Breast epithelium (tissue), 4 donors: ENCODE measurements at places on chromosomes 3 and 15.

DNA sequence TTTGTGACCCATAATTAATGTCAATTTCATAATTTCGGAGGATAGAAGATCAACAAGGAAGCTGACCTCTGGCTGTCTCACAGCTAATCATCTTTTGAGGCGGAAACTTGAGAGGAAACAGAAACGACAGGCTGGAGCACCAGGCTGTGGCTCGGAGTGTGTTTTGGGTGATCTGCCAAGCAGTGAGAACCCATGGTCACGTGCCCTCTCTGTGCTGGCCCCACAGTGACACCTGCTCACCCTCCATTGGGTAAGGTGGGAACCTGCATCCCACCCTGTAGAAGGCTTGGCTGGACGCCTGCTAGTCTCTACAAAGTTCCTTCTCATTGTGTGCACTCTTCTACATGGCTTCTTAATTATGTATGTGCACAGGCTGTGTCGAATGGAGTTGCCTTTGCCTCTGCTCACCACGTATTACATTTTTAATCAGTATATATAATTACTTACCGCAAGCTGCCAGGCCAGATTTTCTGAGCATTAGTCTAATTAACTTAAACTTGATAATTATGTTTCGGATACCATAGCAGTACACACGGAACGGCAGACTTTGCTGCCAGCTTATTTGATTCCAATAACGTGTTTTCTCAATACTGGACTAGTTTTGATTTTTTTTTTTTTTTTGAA is 719.4 kb upstream of the CFAP20DC start:
- H3K4me3 ChIP-seq, result no peak overlapping the region
- no peak overlapping the region for H3K27ac ChIP-seq
- H3K27me3 ChIP-seq, result no peaks in the 10 kb centered on the region

DNA sequence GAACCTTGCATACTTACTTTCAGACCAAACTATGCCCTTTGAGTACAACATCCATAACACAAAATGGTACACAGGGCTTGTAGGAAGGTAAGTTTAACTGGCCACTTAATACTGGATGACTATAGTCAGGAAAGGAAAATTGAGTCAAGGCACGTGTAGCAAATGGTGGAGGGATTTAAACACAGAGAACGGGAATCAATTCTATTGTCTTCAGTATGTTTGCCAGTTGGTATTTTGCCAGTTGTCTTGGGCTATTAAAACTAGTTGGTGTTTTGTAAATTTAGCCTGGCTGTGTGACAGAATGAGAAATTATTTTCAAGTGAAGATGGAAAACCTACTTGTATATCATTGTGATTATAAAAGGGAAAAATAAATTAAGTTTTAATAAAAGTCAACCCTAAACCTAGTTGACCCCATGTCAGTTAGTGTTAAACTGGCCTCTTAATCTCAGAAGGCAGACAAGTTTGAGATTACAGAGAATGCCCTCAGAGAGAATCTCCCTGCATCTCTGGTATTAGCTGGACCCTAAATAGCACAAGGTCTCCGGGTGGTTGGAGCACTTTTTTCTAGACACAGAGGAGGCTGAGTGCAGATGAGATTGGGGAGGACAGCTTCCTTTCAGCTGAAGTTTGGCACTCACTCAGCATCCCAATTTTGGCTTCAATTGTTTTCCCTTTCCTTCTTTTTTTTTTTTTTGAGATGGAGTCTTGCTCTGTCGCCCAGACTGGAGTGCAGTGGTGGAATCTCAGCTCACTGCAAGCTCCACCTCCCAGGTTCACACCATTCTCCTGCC is 91.2 kb downstream of the MB21D2 start:
- no peaks in the 10 kb centered on the region for H3K36me3 ChIP-seq
- H3K27ac ChIP-seq, result no peak overlapping the region
- no peak for DNase-seq
- no peak overlapping the region for H3K4me3 ChIP-seq
- H3K4me1 ChIP-seq, result peaks cover 12% of the 10 kb centered on the region

GRCh38 chr3:110544730-110545129 is 526.9 kb upstream of the NECTIN3 start:
- DNase-seq, result no peak
- H3K27ac ChIP-seq, result no peak overlapping the region
- no peaks in the 10 kb centered on the region for H3K27me3 ChIP-seq
- H3K4me1 ChIP-seq, result no peaks in the 10 kb centered on the region
- H3K4me3 ChIP-seq, result no peak overlapping the region

- no peaks in the 10 kb centered on the region for H3K4me1 ChIP-seq
- DNase-seq, result no peak
- H3K36me3 ChIP-seq, result no peaks in the 10 kb centered on the region
- H3K27me3 ChIP-seq, result no peaks in the 10 kb centered on the region
- no peak overlapping the region for H3K4me3 ChIP-seq
- no peak overlapping the region for H3K27ac ChIP-seq
Measured at GRCh38 chr3:78867409-78868372, 900.1 kb downstream of the ROBO1 start.

DNA sequence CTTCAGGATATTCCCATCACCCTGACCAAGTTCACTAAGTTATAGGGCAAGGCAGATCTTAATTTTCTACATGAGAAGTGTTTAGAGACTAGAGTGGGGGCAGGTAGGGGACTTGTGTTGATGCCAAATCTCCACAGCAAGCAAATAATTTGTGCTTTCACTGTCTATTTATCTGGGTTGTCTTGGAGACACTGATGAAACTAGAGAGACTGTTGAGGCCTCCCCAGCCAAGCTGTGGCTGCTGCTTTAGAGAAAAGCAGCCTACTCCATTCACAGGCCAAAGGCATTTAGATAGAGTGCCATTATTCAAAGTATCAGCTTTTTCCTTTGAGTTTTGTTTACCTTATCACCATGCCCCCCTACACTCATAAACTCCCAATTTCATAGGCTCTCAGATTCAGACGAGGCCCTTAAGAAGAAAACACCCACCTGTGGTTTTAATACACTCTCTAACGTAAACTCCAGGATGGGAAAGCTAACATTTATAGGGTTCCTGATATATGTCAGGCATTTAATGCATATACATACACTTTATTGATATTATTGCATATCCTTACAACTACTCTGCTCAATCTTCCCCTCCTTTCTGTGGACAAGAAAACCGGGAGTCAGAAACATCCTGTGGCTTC is 130.4 kb upstream of the FOXB1 start:
- no peak for DNase-seq
- H3K4me3 ChIP-seq, result no peak overlapping the region
- H3K27me3 ChIP-seq, result peaks cover 15% of the 10 kb centered on the region

- H3K27me3 ChIP-seq, result no peaks in the 10 kb centered on the region
- H3K36me3 ChIP-seq, result no peaks in the 10 kb centered on the region
- no peak overlapping the region for H3K27ac ChIP-seq
- no peaks in the 10 kb centered on the region for H3K4me1 ChIP-seq
- DNase-seq, result no peak
Measured at GRCh38 chr3:149042789-149043386, 43.4 kb downstream of the HLTF start.

DNA sequence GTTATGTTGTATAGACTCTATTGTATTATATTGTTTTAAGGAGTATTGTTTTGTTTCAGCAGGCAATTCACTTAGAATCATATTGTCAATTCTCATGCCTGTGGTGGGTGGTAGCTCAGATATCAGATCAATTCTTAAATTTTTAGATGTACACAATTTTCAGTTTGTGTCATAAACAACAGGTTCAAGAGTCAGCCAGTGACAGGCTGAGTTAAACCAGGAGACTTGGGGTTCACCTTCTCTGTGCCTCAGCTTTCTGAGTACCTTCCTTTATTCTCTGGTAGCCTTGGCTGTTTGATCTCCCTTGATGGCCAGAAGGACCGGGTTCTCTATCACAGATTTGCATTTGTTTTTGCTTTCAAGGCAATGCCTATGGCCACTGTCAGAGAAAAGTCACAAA is 199.9 kb upstream of the KCNMB2 start:
- no peak for DNase-seq
- H3K27me3 ChIP-seq, result no peaks in the 10 kb centered on the region
- no peaks in the 10 kb centered on the region for H3K4me1 ChIP-seq

DNA sequence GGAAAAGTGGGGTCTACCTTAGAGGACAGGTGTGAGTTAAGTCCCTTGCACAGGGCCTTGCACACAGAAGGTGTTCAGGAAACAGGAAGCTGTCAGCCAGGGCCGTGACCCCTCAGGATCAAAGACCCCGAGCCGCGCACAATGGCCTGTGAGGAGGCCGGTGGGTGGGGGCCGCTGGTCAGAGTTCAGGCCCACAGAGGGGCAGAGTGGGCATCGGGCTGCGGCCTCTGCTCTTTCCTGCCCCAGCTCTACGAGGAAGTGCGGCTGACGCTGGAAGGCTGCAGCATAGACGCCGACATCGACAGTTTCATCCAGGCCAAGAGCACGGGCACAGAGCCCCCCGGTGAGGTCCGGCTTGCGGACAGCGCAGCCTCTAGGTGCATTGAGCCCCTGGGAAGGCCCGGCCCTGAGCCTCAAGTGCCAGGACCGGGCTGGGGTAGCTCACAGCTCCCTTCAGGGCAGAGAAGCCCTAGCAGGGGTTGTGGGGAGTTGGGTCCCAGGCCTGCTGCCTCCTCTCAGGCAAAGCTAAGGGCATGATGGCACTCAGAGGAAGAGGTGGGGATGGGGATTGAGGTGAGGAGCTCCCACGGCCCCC is 37.2 kb downstream of the PSTPIP1 start:
- no peaks in the 10 kb centered on the region for H3K36me3 ChIP-seq
- H3K4me1 ChIP-seq, result no peaks in the 10 kb centered on the region
- H3K27me3 ChIP-seq, result no peaks in the 10 kb centered on the region
- DNase-seq, result peak; percentile 36

DNA sequence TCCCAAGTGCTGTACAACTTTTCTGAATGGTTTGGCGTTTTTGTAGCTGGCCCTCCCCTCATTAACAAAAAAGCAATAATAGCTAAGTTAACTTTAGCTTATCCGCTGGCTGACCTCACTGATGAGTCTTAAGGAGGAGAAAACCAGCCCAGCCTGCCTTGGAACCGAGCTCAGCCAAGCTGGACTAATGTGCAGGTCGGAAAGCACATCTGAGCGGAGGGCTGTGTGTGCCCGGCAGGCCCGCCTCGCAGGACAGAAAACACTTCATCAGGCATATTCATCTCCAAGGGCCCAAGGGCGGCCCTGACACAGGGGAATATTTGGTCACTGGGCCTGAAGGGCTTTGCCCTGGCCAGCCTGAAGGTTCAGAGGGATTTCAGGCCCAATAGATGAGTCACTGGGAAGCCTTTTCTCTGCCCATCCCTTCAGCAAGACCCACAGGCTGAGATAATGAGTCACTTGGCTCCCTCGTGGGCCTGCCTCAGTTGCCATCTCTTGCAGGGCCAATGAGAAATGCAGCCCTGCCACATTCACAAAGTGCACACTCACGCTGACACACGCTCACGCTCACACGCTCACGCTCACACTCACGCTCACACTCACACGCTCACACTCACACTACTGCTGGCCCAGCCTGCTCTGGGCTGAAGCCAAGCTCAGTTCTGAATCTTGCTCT is 75.1 kb downstream of the SLC12A8 start:
- H3K27me3 ChIP-seq, result no peaks in the 10 kb centered on the region
- H3K27ac ChIP-seq, result no peak overlapping the region
- H3K4me3 ChIP-seq, result no peak overlapping the region
- H3K36me3 ChIP-seq, result no peaks in the 10 kb centered on the region
- H3K4me1 ChIP-seq, result no peaks in the 10 kb centered on the region

DNA sequence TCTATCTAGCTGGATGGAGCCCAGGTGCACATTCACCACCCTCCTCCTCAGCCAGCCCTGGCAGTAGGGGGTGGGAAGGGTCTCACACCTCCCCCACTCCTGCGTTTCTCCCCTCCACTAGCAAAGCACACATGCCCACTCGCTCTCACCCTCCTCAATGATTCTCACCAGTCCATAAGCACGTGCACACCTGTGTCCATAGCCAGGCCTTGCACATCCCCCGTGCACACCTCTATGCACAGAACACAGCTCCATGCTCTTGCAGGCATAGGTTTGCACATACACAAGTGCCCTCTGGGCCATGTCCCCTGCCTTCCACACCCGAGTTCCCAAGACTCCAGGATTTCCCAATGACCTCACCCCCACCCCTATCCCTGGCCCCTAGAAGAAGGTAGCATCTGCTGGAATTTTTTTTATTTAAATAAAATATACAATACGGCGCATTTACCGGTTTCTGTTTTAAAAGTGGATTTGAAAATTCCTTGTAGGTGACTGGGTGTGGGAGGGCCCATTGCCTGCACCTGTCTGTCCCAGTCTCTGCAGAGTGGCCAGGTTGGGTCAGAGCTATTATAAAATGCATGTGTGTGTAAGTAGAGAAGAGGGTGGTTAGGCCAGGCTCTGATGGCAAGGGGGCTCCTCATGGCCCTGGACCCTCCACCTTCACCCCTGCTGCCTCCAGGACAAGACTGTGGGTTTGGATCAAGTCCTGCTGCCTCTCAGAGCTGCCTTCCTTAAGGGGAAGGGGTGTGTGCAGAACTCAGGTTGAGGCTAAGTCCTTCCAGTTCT is 49.1 kb downstream of the HCN4 start:
- H3K27me3 ChIP-seq, result peaks cover 28% of the 10 kb centered on the region
- no peak overlapping the region for H3K4me3 ChIP-seq
- no peak for DNase-seq
- H3K36me3 ChIP-seq, result no peaks in the 10 kb centered on the region
- no peak overlapping the region for H3K27ac ChIP-seq

DNA sequence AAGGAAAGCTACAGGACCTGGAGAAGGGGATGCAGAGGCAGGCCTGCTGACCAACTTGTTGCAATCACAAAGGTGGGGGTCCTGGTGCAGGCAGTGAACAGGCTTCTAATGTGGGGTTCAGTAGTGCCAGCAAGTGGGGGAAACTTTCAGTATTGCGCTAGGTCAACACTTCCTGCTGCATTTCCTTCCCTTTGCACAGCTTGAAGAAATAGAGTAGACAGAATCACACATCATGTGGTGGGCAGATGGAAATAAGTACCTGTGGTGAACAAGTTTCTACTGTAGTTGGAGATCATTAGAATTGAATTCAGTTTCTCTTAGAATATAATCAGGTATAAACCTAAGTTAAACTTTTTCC is 63.4 kb downstream of the RGMA start:
- H3K36me3 ChIP-seq, result peaks cover 22% of the 10 kb centered on the region
- peaks cover 10% of the 10 kb centered on the region for H3K4me1 ChIP-seq
- H3K4me3 ChIP-seq, result no peak overlapping the region
- H3K27ac ChIP-seq, result no peak overlapping the region
- DNase-seq, result no peak

GRCh38 chr15:82045179-82045891 is 483 bp downstream of the MEX3B start:
- peak overlapping the region; percentile 85 for H3K27ac ChIP-seq
- no peaks in the 10 kb centered on the region for H3K4me1 ChIP-seq
- H3K4me3 ChIP-seq, result peak overlapping the region; percentile 73

GRCh38 chr3:141788149-141788548 is 24.9 kb downstream of the GRK7 start:
- no peaks in the 10 kb centered on the region for H3K4me1 ChIP-seq
- H3K36me3 ChIP-seq, result no peaks in the 10 kb centered on the region
- H3K27ac ChIP-seq, result no peak overlapping the region
- no peak for DNase-seq
- no peak overlapping the region for H3K4me3 ChIP-seq
- no peaks in the 10 kb centered on the region for H3K27me3 ChIP-seq

- no peaks in the 10 kb centered on the region for H3K36me3 ChIP-seq
- H3K27ac ChIP-seq, result no peak overlapping the region
- peaks cover 6% of the 10 kb centered on the region for H3K4me1 ChIP-seq
- H3K4me3 ChIP-seq, result no peak overlapping the region
Measured at GRCh38 chr15:101617390-101617965, 34.7 kb downstream of the TM2D3 start.

GRCh38 chr3:101725890-101726275 is 1.5 kb downstream of the CEP97 start:
- no peaks in the 10 kb centered on the region for H3K4me1 ChIP-seq
- H3K27ac ChIP-seq, result no peak overlapping the region
- H3K4me3 ChIP-seq, result peak overlapping the region; percentile 92
- no peaks in the 10 kb centered on the region for H3K27me3 ChIP-seq
